Activated naive CD4-positive, alpha-beta T cell treated with anti-CD3 and anti-CD28 coated beads, Interleukin-2, amount 50 U/mL, for 72 hours (primary cell): ENCODE measurements at places on chromosomes 11 and 22. TPM values are rescaled to one million over a fixed set of nuclear protein-coding genes. Genes with fewer than 3 reads are reported as not detected.

DNA sequence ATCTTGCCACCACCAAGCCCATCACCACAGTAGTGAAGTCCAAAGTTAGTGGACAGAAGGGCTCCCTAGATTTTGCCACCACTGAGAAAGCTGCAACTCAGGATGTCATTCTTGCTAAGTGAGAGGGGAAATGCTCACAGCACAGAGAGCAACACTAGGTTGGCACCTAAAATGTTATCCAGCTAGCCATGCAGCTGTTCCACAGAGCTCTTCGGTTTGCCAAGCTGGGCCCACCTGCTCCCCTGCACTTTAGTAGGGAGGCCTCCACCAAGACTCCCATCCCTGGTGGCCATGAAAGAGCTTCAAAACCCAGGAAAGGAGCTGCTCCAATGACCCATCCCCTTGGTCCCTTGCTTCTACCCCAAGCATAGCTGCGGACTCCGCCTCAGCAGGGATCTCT lies 63.8 kb downstream of the TRIM29 start:
- no peak for DNase-seq

DNA sequence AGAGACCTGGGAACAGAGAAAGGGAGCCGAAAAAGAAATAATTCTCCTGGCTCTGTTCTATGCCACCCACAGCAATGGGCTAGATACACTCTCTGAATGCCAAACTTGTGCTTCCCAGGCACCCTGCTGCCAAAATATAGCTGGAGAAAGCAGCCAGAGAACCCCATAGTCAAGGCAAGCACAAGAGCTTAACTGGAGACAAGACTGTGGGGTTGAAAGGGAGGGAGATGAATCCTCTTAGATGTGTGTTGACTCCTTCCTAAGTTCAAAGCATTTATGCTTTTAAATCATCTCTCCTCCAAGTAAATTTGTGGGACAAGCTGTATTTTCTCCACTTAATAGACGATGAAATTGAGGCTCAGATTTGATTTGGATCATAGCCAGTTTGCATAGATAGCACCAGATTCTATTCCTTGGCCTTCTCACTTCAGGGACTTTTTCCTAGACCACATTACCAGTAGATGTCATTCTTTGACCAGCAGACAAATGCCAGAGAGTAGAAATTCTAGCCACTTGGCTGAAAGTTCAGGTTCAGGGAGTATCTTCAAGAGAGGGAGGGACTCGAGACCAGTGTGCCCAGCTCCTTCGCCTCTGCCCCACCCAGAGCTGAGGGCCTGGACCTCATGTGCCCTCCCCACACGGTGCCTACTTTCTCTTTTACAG lies 16.5 kb upstream of the ETS1 start:
- DNase-seq: no peak

The ESAM gene
- 0.36 TPM for total RNA-seq

DNA sequence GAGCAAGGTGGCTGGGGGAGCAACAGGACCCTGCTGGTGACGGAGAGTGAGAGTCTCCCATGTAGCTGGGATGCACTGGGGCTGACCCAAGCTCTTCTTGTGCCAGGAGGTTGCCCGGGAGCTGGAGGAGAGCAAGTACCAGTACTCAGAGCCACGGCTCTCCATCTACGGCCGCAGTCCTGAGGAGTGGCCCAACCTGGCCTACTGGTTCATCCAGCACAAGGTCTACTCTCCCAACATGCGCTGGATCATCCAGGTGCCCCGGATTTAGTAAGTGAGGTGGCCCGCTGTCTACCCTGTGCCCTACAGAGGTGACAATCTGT lies 40.4 kb downstream of the AMPD3 start:
- DNase-seq: no peak

The MUC6 gene
- total RNA-seq: not detected

DNA sequence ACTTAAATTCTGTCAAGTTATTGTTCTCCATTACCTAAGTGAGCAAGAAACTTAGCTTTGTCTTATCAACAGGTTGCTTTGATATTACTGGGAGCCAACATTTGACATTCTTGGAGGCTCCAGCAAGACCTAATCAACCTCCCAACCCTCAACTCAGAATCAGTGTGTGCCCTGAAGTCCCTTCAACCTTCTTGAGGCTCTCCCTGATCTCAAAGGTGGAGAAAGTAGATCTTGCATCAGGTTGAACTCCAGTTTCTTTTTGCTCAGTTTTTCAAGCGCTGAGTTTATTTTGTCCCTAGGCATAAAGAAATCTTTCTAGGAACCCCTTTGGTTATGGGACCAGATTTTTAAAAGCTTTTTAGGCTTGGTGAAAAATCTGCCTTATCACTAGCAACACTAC lies 1.4 kb downstream of the FAM111A start:
- DNase-seq: no peak

DNA sequence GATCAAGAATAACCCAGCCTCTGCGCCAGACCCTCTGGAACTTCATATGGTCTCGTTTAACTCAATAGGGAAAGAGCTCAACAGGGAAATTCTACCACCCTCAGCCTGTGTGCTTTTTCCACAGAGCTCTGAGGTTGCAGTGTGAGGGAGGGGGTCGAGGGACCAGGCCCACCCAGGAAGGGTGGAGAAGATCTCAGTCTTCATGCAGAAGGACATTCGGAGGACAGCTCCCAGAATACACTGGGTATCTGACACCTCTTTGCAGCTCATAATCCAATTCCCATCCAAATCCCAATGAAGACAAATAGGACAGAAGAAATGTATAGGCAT lies 56.6 kb downstream of the ST14 start:
- no peak for DNase-seq

DNA sequence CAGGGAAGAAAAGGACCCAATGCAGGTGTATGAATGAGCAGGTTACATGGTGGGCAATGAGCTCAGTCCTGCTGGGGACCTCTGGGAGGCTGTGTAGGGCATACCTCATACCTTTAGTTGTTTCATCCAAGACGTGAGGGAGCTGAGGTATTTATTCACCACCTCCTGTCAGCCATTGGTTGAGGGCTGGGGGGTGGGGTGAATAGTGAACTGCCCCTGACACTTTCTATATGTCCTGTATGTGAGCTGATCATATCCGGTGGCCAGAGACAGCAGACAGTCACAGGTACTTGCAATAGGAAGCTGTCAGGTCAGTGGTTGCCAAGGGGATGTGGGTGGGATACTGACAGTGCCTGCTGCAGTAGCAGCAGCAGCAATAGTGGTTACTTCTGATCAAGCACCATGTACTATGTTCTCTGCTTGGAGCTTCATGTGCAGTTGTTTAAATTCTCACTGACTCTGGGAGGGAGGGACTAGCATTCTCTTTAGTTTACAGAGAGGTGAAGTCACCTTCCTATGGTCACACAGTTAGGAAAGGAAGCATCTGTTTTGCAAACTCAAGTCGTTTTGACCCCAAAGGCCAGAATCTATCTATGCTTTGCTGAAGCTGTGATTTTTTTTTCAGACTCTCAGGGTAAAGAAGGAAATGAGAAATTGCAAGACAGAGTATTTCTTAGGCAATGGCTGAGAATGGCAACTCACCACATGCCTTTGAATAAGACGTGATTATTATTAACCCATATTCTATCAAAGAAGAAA lies 54.0 kb downstream of the MIAT start:
- DNase-seq: no peak

DNA sequence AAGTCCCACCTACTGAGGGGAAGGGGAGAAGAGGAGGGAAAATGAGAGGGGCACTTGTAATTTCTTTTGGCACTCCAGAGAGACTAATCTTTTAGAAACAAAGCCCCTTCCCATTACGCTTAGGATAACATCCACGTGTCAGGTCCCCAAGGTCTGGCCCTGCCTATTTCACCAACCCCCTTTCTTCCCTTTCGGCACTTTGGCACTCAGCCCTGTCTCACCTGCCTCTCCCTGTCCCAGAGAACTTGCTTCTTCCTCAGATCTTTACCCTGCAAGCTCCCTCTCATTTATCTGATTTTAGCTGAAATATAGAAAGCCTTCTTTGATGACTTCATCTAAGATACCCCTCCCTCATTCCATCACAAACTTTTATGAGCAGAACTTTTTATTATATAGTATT lies 55.5 kb downstream of the RASSF10 start:
- DNase-seq: no peak
